ENCODE measurements at places on chromosomes 1 and 21.

GRCh38 chr1:100866041-100866900 lies 28.4 kb downstream of the EXTL2 start:
- no peak overlapping the region for H3K4me3 ChIP-seq
- H3K36me3 ChIP-seq = no peaks in the 10 kb centered on the region
- peaks cover 6% of the 10 kb centered on the region for H3K4me1 ChIP-seq
- peak; percentile 15 for DNase-seq
- H3K27ac ChIP-seq = no peak overlapping the region
- no peaks in the 10 kb centered on the region for H3K27me3 ChIP-seq

DNA sequence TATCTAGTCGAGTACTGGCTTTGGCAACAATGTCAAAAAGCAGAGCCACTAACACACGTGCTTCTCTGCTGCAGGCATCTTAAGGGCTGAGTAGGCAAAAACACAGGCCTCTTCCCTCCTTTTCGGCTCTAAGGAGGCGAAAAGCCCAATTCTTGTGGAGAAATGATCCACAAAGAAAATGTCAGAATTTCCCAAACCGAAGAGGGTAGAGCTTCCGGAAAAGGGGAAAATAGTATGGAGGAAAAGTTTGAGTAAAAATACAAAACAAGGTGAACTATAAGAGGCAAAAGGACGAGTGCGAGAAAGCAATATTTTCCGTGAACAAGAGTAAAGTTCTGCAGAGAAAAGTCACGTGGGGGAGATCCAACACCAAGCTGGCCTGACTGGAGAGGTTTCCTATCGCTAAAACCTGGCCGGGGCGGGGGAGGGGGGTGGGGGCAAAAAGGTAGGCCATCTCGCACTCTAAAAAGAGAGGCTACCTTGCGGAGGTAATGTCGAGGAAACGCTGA lies 551 bp downstream of the ZRANB2 start:
- H3K4me1 ChIP-seq = peaks cover 8% of the 10 kb centered on the region
- peak overlapping the region; percentile 97 for H3K4me3 ChIP-seq
- H3K27me3 ChIP-seq = no peaks in the 10 kb centered on the region
- peaks cover 22% of the 10 kb centered on the region for H3K36me3 ChIP-seq
- DNase-seq = no peak
- peak overlapping the region; percentile 79 for H3K27ac ChIP-seq

GRCh38 chr1:36359383-36359782 lies 26.3 kb downstream of the STK40 start:
- peaks cover 18% of the 10 kb centered on the region for H3K36me3 ChIP-seq
- no peak overlapping the region for H3K27ac ChIP-seq
- H3K4me1 ChIP-seq = peaks cover 4% of the 10 kb centered on the region
- no peak overlapping the region for H3K4me3 ChIP-seq
- no peaks in the 10 kb centered on the region for H3K27me3 ChIP-seq
- no peak for DNase-seq

DNA sequence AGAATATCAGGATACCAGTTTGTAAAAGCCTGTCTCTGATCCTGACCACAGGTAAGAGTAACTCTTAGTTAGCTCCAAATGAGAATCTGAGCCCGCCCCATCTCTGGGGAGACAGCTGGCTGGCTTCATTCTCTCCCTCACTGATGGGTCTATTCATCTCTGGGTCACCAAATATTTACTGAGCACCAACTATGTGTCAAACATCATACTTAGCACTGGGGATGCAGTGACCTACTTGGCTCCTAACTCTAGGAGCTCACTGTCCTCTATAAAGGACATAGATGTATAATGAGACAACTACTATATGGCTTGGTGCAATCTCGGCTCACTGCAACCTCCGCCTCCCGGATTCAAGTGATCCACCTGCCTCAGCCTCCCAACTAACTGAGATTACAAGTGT lies 29.8 kb upstream of the BCL10 start:
- DNase-seq = no peak
- no peaks in the 10 kb centered on the region for H3K27me3 ChIP-seq
- H3K27ac ChIP-seq = no peak overlapping the region
- peaks cover 13% of the 10 kb centered on the region for H3K4me1 ChIP-seq
- no peak overlapping the region for H3K4me3 ChIP-seq

DNA sequence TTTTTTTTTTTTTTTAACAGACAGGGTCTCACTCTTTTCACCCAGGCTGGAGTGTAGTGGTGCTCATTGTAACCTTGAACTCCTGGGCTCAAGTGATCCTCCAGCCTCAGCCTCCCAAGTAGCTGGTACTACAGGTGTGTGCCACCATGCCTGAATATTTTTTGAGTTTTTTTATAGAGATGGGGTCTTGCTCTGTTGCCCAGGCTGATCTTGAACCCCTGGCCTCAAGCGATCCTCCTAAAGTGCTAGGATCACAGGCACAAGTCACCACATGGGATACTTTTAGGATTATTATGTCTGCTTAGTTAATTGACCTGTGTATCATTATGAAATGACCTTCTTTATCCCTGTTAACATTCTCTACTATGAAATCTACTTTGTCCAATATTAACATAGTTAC lies 38.0 kb downstream of the RASSF5 start:
- DNase-seq = no peak
- peaks cover 7% of the 10 kb centered on the region for H3K4me1 ChIP-seq
- H3K4me3 ChIP-seq = no peak overlapping the region
- no peak overlapping the region for H3K27ac ChIP-seq
- H3K27me3 ChIP-seq = no peaks in the 10 kb centered on the region
- H3K36me3 ChIP-seq = no peaks in the 10 kb centered on the region

DNA sequence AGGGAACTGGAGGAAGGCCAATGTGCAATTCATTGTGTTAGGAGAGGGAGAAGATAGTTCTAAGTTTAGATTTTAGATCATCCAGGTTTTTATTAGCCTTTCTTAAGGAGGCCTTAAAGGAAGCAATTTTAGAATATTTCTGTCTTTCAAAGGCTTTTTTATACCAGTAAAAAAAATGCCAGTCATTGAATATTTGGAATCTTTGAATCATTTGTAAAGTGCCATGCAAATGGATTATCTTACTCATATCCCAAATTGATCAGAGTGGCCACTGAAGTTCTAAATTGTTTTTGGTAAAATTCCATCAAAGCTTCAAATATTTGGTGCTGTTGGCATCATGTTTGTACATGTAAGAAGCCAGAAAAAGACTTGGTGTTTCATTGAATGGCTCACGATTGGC lies 244.8 kb downstream of the RPS6KC1 start:
- no peak overlapping the region for H3K4me3 ChIP-seq
- H3K27me3 ChIP-seq = no peaks in the 10 kb centered on the region
- no peak for DNase-seq
- no peak overlapping the region for H3K27ac ChIP-seq

DNA sequence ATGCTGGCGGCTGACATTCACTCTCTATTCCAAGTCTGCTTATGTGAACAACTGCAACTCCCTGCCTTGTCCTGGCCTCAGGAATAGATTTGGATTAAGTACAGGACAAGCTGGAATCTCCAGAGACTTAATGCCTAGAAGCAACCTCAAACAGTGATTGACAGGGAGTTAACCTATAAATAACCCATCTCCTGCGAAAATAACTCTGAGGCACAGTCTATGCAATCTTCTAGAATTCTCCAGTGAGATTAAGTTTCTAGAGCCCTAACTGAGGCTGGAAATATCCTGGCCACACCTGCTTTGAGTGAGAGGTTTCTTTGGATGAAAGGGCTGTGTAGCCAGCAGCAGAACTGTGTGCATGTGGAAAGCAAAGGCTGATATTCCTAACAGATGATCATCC lies 25.3 kb upstream of the ATP1A1 start:
- H3K4me1 ChIP-seq = no peaks in the 10 kb centered on the region
- DNase-seq = no peak
- H3K36me3 ChIP-seq = no peaks in the 10 kb centered on the region
